Fibroblast of the aortic adventitia (primary cell): ENCODE measurements at places on chromosomes 3 and 15. TPM values are rescaled to one million over a fixed set of nuclear protein-coding genes. Genes with fewer than 3 reads are reported as not detected.

SLC51A gene
- total RNA-seq, result not detected in 2 replicates

DNA sequence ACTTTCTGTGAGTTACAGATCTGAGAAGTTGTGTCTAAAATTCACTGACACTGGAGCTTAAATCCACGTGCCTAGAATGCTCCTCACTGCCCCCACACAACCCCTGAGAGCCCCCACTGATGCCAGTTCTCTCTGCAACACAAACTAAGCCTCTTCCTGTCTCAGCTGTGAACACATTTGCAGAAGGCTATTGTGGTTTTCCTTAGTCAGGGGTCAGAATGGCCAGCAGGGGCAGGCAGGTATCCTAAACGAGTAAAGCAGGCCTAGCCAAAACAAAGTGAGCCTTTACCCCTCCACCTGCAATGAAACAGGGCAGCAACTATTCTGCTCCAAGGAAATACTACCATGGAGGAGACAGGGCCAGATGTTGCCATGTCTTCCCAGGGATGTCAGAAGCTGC lies 78.6 kb downstream of the FHIT start:
- DNase-seq, result no peak

- DNase-seq, result no peak
Measured at GRCh38 chr15:100464888-100465287, 63.9 kb downstream of the CERS3 start.

DNA sequence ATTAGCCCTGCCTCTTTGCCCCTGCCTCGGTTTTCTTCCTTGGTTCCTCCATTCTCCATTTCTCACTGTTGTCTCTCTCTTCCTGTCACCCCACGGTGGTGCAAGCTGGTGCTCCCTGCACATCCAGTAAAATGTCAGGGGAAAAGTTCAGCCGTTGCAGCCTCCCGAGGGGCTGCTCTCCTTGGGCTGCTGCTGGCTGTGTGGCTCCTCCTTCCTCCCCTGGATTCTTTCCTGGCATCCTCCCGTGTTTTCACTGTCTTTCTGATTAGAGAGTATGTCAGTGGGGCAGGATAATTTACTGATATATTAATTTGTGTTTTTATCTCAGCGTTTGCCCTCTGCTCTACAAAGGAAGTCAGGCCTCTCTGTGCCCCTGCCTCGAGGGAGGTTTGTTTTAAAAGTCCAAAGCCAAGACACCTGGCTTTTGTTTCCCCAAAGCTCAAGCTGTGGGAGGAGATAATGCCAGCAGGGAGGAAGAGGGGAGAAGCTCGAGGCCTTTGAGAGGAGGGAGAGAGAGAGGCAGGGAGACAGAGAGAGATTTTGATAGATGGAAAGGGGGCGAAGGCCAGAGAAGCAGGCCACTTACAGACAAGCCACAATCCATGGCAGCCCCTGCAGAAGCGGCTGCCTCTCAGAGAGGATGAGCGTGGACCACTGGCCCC lies 150.3 kb upstream of the NR2F2 start:
- no peak for DNase-seq

- no peak for DNase-seq
Measured at GRCh38 chr3:16893618-16894200, 9.0 kb downstream of the PLCL2 start.
